ENCODE measurements at places on chromosomes 1 and 21. TPM values are rescaled to one million over a fixed set of nuclear protein-coding genes. Genes with fewer than 3 reads are reported as not detected.
A peak's percentile ranks its signal among the peaks of the same experiment; 100 is the strongest.

DNA sequence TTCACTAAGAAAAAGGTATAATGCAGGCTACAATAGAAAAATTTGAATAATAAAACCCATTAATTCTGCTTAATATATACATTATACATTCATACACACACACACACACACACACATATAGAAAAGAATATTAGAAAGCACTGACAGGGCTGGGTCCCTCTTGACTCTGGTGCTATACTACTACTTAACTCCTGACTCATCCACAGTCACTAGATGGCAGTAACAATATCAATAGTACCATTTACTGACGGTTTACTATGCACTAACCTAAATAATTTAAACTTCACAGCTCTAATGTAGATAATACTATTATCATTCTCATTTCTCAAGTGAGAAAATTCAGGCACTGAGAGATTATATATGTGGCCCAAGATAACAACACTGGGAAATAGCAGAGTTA lies 87.5 kb downstream of the COP1 start:
- H3K27me3 ChIP-seq: no peaks in the 10 kb centered on the region
- H3K4me1 ChIP-seq: no peaks in the 10 kb centered on the region
- no peak for DNase-seq
- H3K4me3 ChIP-seq: no peak overlapping the region

GRCh38 chr1:240833075-240833474 lies 221.1 kb upstream of the GREM2 start:
- H3K4me3 ChIP-seq: no peak overlapping the region
- no peaks in the 10 kb centered on the region for H3K36me3 ChIP-seq
- H3K4me1 ChIP-seq: peaks cover 5% of the 10 kb centered on the region
- H3K27me3 ChIP-seq: no peaks in the 10 kb centered on the region

- DNase-seq: no peak
- H3K27me3 ChIP-seq: no peaks in the 10 kb centered on the region
- no peak overlapping the region for H3K4me3 ChIP-seq
- H3K27ac ChIP-seq: no peak overlapping the region
Measured at GRCh38 chr1:210272666-210273065, 40.1 kb downstream of the SERTAD4 start.

DNA sequence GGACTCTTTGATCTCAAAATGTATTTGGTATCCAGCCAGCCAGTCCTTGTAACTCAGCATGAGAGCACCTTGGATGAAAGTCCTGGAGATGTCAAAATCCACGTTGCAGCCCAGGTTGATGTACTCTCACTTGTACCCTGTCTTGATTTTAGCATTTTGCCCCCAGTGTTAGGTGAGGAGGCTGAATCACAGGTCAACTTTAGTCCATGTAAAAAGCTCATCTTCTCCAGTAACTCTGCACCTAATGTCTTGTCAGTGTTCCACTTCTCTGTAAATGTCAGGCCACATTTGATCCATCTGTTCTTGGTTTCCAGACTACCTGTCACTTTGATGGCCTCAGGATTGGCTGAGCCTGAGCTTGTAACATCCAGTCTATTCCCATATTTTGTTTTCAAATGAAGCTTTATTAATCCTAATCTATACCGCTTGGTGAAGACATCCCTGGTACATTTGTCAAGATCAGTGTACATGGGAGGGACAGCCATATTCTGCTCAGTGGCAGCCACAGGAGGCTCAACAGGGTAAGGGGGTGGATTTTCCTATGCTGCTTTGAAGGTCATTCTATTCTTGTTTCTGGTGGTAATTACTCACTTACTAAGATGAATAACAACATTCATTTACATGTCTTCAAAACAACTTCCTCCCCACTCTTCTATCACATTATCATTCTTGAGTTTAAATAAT lies 24.1 kb upstream of the FCRL3 start:
- no peaks in the 10 kb centered on the region for H3K4me1 ChIP-seq
- H3K27me3 ChIP-seq: no peaks in the 10 kb centered on the region
- H3K27ac ChIP-seq: no peak overlapping the region
- DNase-seq: no peak
- no peak overlapping the region for H3K4me3 ChIP-seq

- H3K4me3 ChIP-seq: no peak overlapping the region
- H3K27ac ChIP-seq: no peak overlapping the region
- no peaks in the 10 kb centered on the region for H3K4me1 ChIP-seq
- H3K36me3 ChIP-seq: no peaks in the 10 kb centered on the region
Measured at GRCh38 chr1:6914706-6915105, 129.5 kb downstream of the CAMTA1 start.

SYT6 gene
- total RNA-seq: 0.67 TPM

DNA sequence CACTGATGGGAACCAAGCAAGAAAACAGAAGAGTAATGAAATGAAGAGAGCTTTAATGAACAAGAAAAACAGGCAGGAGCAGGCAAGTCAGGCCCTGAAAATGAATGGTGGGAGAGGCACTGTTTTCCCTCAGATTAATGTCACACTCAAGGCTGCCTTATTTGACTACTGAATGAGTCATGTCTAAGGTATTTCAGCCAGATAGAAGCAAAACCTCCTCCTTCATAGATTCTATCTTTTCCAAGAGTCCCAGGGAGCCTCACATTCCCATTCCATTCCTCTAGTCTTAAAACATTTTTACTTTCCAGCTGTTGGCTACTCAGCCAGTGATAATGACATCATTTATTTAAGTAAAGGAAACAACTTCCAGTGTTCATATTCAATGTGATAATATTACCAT lies 228.4 kb upstream of the NRIP1 start:
- H3K27ac ChIP-seq: no peak overlapping the region
- H3K36me3 ChIP-seq: no peaks in the 10 kb centered on the region
- peaks cover 6% of the 10 kb centered on the region for H3K4me1 ChIP-seq
- DNase-seq: no peak

DNA sequence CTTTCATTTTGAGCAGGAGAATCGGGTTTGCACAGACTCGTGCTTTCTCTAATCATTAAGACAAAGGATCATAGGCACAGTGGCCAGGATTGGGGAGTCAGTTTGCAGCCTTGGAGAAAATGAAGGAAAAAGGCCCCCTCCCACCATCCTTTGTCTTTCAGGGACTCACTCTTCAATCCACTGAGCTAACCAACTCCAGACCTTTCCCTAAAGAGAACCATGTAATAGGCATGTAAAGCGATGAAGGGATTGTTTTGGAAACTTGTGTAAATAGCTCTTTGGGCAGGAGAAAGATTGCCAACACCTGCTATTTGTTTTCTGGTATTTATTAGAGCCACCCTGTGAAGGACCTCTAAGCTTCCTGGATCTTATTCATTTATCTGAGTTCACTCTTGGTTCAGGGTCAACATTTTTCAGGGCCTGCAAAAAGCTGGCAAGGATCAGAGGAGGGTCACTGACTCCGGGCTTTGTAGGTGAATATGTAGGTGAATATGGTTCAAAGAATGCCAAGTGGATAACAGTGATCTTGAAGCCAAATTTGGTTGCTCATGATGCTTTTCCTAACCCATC lies 192.6 kb upstream of the FGGY start:
- H3K27ac ChIP-seq: no peak overlapping the region
- H3K4me3 ChIP-seq: no peak overlapping the region
- H3K36me3 ChIP-seq: no peaks in the 10 kb centered on the region
- no peaks in the 10 kb centered on the region for H3K27me3 ChIP-seq

RPF1 gene
- 24.7 TPM for total RNA-seq

DNA sequence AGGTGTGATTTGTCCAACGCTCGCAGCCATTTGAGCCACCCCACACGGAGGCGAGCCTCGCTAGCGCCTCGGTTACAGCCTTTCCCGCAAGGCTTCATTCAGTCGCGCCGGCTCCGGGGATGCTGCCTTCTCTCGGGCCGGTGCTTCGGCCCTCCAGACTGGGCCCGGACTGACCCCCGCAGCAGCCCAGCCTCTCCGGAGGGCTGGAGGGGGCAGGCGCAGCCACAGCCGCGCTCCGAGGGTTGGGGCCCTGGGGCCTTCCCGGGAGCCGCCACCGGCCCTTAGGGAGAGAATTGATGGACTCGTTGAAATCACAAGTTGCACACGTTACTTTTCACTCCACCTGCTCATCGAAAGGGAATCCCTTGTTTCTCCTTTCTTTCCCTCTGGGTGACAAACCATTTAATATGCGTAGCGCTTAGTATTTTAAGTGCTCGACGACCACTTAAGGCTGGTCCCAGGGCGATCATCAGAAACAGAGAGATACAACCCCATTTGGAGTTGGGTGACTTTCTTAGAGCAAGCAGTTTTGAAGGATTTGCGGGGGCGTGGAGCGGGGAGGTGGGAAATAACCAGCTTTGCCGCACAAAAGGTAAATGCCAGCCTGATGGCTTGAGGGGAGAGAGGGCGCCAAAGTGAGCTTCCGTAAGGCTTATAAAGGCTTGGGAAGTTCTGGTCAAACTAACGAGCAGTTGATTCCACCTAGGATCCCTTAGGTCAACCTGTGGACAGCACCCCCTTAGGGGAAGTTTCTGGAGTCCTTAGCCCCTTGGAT lies 24.6 kb upstream of the ENAH start:
- no peak overlapping the region for H3K4me3 ChIP-seq
- H3K27ac ChIP-seq: no peak overlapping the region
- no peaks in the 10 kb centered on the region for H3K4me1 ChIP-seq
- H3K36me3 ChIP-seq: no peaks in the 10 kb centered on the region

L1TD1 gene
- 0.30 TPM for total RNA-seq

DNA sequence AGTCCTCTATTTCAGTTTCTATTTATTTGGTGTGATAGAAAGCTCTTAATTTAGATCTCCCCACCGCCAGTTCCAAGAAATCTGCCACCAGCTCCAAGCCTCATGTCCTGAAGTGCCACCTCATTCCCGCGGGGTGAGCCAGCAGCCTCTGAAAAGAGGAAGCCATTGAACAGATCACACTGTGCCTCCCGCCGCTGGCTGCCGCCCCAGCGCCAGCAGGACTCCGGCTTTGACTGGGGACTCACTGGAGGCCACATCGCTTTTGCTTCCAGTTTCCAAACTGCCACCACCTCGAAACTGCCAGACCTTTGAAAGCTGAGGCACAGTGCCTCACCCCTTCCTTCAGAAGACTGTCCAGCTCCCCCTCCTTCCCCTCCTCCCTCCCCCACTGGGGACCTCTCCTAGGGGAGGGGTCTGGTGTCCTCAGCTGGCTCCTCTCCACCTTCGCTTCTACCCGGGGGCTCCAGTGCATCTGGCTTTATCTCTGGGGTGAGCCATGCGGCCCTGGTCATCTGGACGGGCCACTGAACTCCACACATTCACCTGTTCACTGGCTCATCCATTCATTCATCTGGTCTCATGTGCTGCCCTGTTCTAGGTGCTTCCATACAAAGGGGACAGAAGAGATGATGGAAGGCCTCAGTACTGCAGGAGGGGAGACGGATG lies 58.9 kb downstream of the VPS26C start:
- H3K27me3 ChIP-seq: no peaks in the 10 kb centered on the region
- no peaks in the 10 kb centered on the region for H3K36me3 ChIP-seq
- H3K4me1 ChIP-seq: peaks cover 5% of the 10 kb centered on the region
- H3K4me3 ChIP-seq: no peak overlapping the region

- H3K4me3 ChIP-seq: peak overlapping the region; percentile 94
- H3K36me3 ChIP-seq: peaks cover 47% of the 10 kb centered on the region
- no peak for DNase-seq
- H3K4me1 ChIP-seq: peaks cover 22% of the 10 kb centered on the region
Measured at GRCh38 chr1:244861683-244862082, 2.7 kb downstream of the HNRNPU start.

SLC6A17 gene
- total RNA-seq: 0.09 TPM

DNA sequence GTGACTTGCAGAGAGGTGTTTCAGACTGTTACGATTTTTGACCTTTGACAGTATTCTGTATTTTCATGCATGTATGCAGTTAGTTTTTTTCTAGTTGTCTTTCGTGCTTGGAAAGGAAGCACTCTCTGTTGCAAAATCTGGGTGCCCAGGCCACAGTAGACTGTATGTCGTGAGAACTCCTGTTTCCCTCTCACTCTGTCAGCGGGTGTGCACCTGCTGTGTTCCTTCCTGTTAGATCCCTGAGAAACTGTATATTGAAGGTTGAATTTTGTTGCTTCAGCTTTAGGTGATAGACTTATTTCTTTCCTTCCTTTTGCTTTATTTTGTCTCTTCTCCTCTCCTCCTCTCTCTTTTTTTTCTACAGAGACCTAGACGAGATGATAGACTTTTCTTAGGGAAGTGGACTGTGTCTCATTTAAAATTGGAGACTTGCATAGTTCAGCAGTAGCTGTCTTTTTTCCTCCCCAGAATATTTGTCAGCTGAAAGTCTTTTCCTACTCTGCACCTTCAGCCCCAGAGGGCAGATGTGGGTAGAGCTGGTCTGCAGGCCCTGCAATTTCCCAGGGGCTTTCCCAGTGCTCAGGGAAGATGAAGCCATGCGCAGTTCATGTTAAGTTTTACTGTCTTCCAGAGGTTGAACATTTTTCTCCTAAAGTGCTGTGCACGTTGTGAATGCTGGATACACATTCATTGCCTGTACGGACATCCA lies 1.4 kb downstream of the TRAPPC10 start:
- peak overlapping the region; percentile 97 for H3K27ac ChIP-seq
- peaks cover 39% of the 10 kb centered on the region for H3K4me1 ChIP-seq
- DNase-seq: peak; percentile 14
- no peaks in the 10 kb centered on the region for H3K27me3 ChIP-seq
- H3K4me3 ChIP-seq: peak overlapping the region; percentile 94

DNA sequence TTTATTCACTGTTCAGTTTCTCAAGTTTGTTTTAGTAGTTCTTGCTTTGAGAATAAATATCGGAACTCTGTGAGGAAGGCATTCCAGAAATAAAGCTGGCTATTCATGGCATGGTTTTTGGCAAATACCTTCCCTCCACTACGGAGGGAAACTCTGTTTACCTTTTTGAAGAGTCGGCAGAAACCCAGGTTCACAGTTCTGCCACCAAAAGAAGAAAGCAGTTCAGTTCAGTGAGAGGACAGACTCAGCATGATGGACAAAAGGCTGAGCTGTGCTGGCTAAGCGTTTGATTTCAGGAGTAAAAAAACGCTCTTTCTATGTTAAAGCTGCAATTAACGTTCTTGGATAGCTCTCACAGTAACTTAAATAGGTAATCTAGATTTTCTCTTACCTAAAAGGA lies 42.4 kb downstream of the CNN3 start:
- no peaks in the 10 kb centered on the region for H3K27me3 ChIP-seq
- H3K4me3 ChIP-seq: no peak overlapping the region
- no peaks in the 10 kb centered on the region for H3K36me3 ChIP-seq
- no peak for DNase-seq
- peak overlapping the region; percentile 64 for H3K27ac ChIP-seq

- DNase-seq: no peak
- H3K36me3 ChIP-seq: no peaks in the 10 kb centered on the region
- H3K4me1 ChIP-seq: peaks cover 49% of the 10 kb centered on the region
Measured at GRCh38 chr1:67792741-67793458, 40.4 kb downstream of the GNG12 start.

DNA sequence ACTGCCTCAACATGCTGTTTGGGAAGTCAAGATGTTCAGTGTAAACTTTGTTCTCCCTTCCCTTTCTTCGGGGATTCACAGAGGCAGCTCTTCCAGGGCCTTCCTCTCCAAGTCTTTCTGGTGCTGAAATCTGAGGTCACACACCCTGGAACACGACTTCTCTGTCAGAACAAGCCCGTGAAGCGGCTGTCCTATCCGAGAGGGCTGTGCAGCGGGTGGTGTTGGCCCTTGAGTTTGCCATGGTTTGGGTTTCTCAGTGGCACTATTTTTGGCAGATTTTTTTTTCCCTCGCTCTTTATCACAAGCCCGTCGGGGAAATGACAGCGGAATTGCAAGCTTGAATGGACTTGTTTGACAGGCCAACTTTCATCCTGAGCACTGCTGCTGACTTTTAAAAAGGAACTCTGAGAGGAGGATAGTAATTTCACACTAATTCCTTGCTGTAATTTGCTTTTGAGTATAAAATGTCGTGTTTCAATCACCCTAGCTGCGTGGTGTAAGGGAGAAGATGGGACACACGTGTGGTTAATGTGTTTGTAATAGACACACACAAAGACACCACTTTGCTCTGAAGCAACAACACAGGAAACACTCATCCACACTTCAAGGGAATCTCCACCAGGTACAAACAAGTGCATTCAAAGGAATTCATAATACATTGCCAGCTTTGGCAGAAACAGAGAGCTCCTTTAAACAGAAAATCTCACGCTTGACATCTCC lies 60.1 kb upstream of the TARBP1 start:
- peak overlapping the region; percentile 62 for H3K27ac ChIP-seq
- no peak for DNase-seq
- H3K4me1 ChIP-seq: peaks cover 57% of the 10 kb centered on the region
- H3K4me3 ChIP-seq: no peak overlapping the region
- H3K36me3 ChIP-seq: no peaks in the 10 kb centered on the region

Data from adrenal gland (tissue), 19 donors.